Stimulated activated CD8-positive, alpha-beta memory T cell treated with anti-CD3 and anti-CD28 coated beads, Interleukin-4, amount 100 ng/mL, for 1 hour (primary cell): ENCODE measurements at places on chromosomes 2 and 18.

GRCh38 chr2:27009716-27010115 lies 23.0 kb upstream of the TMEM214 start:
- DNase-seq: no peak

GRCh38 chr18:12278215-12278671 lies 24.1 kb downstream of the CIDEA start:
- DNase-seq: no peak

- DNase-seq: no peak
Observed at GRCh38 chr2:219399716-219400478, 12.2 kb upstream of the DNPEP start.

DNA sequence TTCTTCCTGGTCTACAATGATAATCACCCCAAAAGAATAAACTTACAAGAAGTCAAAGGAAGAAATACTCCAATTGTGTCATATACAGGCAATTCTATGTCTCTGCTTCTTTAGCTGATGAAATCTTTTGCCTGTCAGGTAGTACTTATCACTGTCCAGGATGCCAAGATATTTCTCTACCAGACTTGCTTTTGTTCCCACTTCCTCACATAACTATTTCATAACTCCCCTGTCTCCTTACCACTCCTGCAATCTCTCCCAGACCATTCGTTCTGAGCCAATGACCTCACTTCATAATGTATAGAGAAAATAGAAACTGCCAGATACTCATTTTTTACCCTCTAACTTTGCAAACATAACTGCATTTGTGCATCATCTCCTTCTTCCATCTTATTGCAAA lies 39.1 kb downstream of the HNMT start:
- no peak for DNase-seq

GRCh38 chr18:62210138-62210537 lies 23.1 kb downstream of the RELCH start:
- no peak for DNase-seq

GRCh38 chr2:144402251-144402650 lies 117.7 kb downstream of the ZEB2 start:
- no peak for DNase-seq

GRCh38 chr18:44588508-44588907 lies 92.2 kb upstream of the SETBP1 start:
- DNase-seq: no peak

- DNase-seq: no peak
Observed at GRCh38 chr2:78498125-78498524, 527.4 kb upstream of the REG3G start.
